Endothelial cell (in vitro differentiated cells): ENCODE measurements at places on chromosomes 11 and 22. TPM values are rescaled to one million over a fixed set of nuclear protein-coding genes. Genes with fewer than 3 reads are reported as not detected.

SMIM38 gene
- not detected for total RNA-seq

PTPRCAP gene
- 12.9 TPM for total RNA-seq

DNA sequence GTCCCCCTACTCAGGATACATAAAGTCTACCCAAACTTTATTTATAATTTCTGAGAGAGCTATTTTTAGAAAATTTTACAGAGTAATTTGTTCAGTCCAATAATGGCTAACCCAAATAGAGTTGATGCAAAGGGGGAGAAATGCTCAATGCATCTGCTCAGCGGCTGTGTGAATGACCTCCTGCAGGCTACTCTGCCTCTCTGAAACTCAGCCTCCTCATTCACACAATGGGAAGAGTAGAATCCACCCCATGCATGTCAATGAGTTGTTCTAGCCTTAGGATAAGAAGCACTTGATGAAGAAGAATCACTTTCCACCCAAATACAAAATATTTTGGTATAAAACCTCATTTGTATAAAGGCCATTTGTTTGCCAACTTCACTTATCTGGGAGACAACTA is 1204.0 kb downstream of the LRRC4C start:
- DNase-seq, result no peak
- no peak overlapping the region for H3K27ac ChIP-seq
- no peaks in the 10 kb centered on the region for H3K4me1 ChIP-seq

- peaks cover 22% of the 10 kb centered on the region for H3K36me3 ChIP-seq
- H3K27ac ChIP-seq, result no peak overlapping the region
- no peak for DNase-seq
Measured at GRCh38 chr22:49784630-49784971, 43.1 kb downstream of the BRD1 start.

GRCh38 chr22:23116506-23117263 is 25.1 kb downstream of the RSPH14 start:
- no peak for DNase-seq
- no peak overlapping the region for H3K27ac ChIP-seq
- peaks cover 20% of the 10 kb centered on the region for H3K4me1 ChIP-seq
- H3K27me3 ChIP-seq, result peaks cover 6% of the 10 kb centered on the region
- no peaks in the 10 kb centered on the region for H3K36me3 ChIP-seq

DNA sequence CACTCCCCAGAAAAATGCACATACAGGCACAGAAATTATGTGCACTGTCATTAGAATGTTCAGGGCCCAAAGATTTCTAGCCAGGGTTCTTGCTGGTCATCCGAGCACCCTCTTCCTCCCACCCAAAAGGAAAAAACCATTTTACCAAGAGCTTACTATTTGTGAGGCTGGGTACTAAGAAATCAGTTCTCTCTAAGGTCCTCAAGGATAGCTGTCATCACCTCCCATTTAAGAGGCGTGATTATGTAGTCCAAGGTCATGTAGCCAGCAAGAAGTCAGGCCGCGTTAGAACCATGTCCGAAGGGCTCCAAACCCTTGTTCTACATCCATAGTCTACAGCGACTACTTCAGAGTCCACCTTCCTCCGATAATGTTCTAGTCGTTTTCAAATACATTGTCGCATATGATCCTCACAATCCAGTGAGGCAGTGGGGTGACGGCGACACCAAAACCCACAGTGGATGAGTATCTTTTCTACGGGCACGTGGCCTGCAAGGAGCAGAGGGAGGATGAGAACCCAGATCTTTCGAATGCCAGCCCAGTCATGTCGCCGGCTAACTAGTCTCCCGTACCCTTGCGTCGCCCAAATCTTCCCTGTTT is 634 bp downstream of the TIMM8B start:
- H3K4me3 ChIP-seq, result peak overlapping the region; percentile 99
- H3K36me3 ChIP-seq, result peaks cover 20% of the 10 kb centered on the region
- H3K4me1 ChIP-seq, result peaks cover 21% of the 10 kb centered on the region

DNA sequence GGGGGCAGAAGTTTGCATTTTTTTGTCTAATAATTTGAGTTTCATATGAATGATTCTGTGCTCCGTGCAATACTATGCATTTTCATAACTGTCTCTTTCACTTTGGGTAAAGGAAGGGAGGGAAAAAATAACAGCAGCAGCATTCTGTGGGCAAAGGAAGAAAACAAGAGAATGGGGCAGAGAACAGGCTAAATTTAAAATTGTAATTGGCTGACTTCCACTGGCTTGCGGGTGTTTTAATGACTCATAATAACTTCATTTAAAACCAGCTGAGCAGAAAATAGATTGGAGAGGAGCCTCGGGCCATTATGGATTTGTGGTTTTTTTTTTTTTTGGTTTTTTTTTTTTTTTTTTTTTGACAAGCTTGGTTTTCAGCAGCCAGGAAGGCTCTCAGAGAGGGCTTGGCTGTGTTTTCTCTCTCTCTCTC is 107.4 kb downstream of the ZBTB16 start:
- no peaks in the 10 kb centered on the region for H3K27me3 ChIP-seq
- H3K4me3 ChIP-seq, result no peak overlapping the region
- no peaks in the 10 kb centered on the region for H3K36me3 ChIP-seq
- no peak for DNase-seq
- H3K4me1 ChIP-seq, result peaks cover 5% of the 10 kb centered on the region
- no peak overlapping the region for H3K27ac ChIP-seq

- H3K36me3 ChIP-seq, result no peaks in the 10 kb centered on the region
- peak within 1 kb of the TSS; percentile 10 for H3K27ac ChIP-seq
- peaks cover 6% of the 10 kb centered on the region for H3K4me1 ChIP-seq
- DNase-seq, result peak; percentile 15
- H3K4me3 ChIP-seq, result peak within 1 kb of the TSS; percentile 82
Measured at GRCh38 chr11:118263695-118264568, at the start of gene MPZL2. Gene MPZL2, minus strand, starts transcription at chr11:118264297. Its CDS starts 144 bp downstream, at chr11:118264153.

GRCh38 chr11:94011478-94011877 is 9.7 kb upstream of the HEPHL1 start:
- H3K27ac ChIP-seq, result no peak overlapping the region
- H3K27me3 ChIP-seq, result peaks cover 3% of the 10 kb centered on the region
- no peak overlapping the region for H3K4me3 ChIP-seq
- no peaks in the 10 kb centered on the region for H3K36me3 ChIP-seq
- no peak for DNase-seq
- H3K4me1 ChIP-seq, result no peaks in the 10 kb centered on the region

- no peak for DNase-seq
- H3K4me3 ChIP-seq, result no peak overlapping the region
- peaks cover 7% of the 10 kb centered on the region for H3K27me3 ChIP-seq
- peaks cover 3% of the 10 kb centered on the region for H3K36me3 ChIP-seq
Measured at GRCh38 chr11:47924184-47924691, 56.1 kb upstream of the PTPRJ start.

DNA sequence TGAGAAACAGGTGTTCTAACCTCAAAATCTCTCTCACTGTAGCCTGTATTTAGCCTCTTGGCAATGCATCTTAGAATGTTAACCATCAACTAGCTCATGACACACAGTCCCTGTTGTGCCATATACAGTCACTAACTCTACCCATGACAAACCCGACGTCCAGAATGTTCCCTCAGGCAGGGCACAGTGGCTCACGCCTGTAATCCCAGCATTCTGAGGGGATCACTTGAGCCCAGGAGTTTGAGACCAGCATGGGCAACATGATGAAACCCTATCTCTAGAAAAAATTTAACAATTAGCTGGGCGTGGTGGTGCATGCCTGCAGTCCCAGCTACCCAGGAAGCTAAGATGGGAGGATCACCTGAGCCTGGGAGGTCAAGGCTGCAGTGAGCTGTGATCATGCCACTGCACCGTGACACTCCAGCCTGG is 18.2 kb upstream of the CCDC34 start:
- no peak overlapping the region for H3K4me3 ChIP-seq
- H3K27me3 ChIP-seq, result no peaks in the 10 kb centered on the region
- no peaks in the 10 kb centered on the region for H3K36me3 ChIP-seq
- DNase-seq, result no peak

GRCh38 chr22:50739279-50739691 is 1.3 kb downstream of the ACR start:
- H3K36me3 ChIP-seq, result peaks cover 11% of the 10 kb centered on the region
- peaks cover 41% of the 10 kb centered on the region for H3K27me3 ChIP-seq
- peaks cover 4% of the 10 kb centered on the region for H3K4me1 ChIP-seq
- peak; percentile 18 for DNase-seq

DNA sequence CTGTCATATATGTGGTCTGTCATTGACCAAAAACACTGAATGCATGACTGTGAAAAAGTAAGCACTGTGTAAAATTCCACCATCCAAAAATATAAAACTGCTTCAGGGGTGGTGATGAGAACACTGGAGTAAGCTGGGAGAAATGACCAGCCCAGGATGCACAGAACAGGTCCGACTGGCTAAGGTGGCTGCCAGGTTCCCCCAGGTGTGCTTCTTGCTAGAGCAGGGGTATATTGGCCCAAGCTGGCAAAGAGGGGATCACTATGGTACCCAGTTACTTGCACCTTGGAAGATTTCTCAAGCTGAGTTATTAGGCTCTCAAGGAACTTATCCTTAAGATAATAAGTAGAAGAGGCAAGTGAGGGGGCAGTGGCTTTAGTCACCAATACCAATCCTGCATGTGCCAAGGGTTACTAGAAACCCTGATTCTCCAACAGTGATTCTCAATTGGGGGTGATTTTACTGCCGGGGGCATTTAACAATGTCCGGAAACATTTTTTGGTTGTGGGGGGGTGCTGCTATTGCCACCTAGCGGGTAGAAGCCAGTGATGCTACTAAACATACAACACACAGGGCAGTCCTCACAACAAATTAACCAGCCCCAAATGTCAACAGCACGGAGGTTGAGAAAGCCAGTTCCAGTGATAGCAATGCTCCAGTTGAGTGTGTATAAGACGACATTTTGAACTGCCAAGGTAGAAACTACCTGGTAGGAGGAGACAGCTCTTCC is 15.7 kb downstream of the SNU13 start:
- H3K36me3 ChIP-seq, result peaks cover 15% of the 10 kb centered on the region
- H3K4me3 ChIP-seq, result no peak overlapping the region
- peaks cover 3% of the 10 kb centered on the region for H3K27me3 ChIP-seq
- no peak overlapping the region for H3K27ac ChIP-seq

DNA sequence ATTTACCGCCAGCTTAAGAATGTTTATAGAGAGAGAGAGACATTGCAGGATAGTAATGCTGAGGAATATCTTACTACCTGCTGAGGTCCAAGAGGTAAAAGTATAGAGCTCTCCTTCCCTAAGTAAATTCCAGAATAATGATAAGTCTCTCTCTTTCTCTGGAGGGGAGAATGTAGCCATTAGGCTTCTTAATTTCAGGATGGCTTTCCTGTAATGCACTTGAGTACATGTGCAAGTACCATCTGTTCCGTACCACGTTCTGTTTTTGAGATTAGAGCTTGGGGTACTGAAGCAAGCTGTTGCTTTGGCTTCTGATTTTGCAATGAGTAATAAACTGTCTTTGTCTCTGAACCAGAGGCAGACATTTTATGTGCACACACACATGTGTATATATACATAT is 1314.0 kb downstream of the JRKL start:
- H3K27ac ChIP-seq, result no peak overlapping the region
- H3K27me3 ChIP-seq, result no peaks in the 10 kb centered on the region
- peaks cover 4% of the 10 kb centered on the region for H3K4me1 ChIP-seq
- H3K4me3 ChIP-seq, result no peak overlapping the region
- H3K36me3 ChIP-seq, result no peaks in the 10 kb centered on the region

- DNase-seq, result no peak
- no peaks in the 10 kb centered on the region for H3K27me3 ChIP-seq
- H3K4me3 ChIP-seq, result no peak overlapping the region
- H3K4me1 ChIP-seq, result no peaks in the 10 kb centered on the region
Measured at GRCh38 chr11:112972399-112973145, 11.4 kb downstream of the NCAM1 start.

DNA sequence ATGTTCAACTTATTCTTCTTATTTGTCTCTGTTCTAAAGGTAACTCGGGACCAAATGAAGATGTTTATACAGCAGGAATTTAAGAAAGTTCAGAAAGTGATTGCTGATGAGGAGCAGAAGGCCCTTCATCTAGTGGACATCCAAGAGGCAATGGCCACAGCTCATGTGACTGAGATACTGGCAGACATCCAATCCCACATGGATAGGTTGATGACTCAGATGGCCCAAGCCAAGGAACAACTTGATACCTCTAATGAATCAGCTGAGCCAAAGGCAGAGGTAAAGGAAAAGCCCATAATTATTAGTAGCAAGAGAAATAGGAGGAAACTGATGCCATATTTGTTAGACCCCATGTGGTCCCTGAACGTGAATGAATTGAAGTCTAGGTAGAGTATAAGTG is 63.3 kb downstream of the TRIM44 start:
- no peak overlapping the region for H3K27ac ChIP-seq
- no peak for DNase-seq
- H3K36me3 ChIP-seq, result peaks cover 19% of the 10 kb centered on the region
- H3K27me3 ChIP-seq, result no peaks in the 10 kb centered on the region

DNA sequence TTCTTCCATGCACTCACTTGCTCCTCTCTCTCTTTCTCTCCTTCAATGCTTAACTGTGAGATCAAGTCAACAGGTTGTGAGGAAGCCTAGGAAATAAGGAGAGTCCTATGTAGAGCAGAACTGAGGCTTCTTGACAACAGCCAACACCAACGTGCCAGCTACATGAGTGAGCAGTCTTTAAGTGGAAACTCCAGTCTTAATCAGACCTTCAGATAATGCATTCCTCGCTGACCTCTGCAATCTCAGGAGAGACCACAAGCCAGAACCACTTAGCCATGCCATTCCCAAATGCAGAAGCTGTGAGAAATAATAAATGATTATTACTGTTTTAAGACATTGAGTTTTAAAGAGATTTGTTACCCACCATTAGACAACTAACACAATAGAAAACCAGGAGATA is 6.1 kb upstream of the TEAD1 start:
- H3K27ac ChIP-seq, result no peak overlapping the region
- H3K36me3 ChIP-seq, result peaks cover 4% of the 10 kb centered on the region
- DNase-seq, result no peak
- no peaks in the 10 kb centered on the region for H3K4me1 ChIP-seq

- H3K27me3 ChIP-seq, result no peaks in the 10 kb centered on the region
- no peak overlapping the region for H3K27ac ChIP-seq
- peak overlapping the region; percentile 5 for H3K4me3 ChIP-seq
- peaks cover 7% of the 10 kb centered on the region for H3K4me1 ChIP-seq
Measured at GRCh38 chr11:34978236-34979191, 62.1 kb downstream of the PDHX start.

- H3K36me3 ChIP-seq, result peaks cover 9% of the 10 kb centered on the region
- no peak overlapping the region for H3K27ac ChIP-seq
- peak overlapping the region; percentile 21 for H3K4me3 ChIP-seq
- peaks cover 5% of the 10 kb centered on the region for H3K4me1 ChIP-seq
Measured at GRCh38 chr11:65021509-65021908, 5.7 kb upstream of the SNX15 start.

- no peaks in the 10 kb centered on the region for H3K36me3 ChIP-seq
- H3K4me1 ChIP-seq, result peaks cover 20% of the 10 kb centered on the region
- no peak overlapping the region for H3K4me3 ChIP-seq
- no peak overlapping the region for H3K27ac ChIP-seq
Measured at GRCh38 chr22:42256220-42256619, 14.2 kb downstream of the TCF20 start.

DNA sequence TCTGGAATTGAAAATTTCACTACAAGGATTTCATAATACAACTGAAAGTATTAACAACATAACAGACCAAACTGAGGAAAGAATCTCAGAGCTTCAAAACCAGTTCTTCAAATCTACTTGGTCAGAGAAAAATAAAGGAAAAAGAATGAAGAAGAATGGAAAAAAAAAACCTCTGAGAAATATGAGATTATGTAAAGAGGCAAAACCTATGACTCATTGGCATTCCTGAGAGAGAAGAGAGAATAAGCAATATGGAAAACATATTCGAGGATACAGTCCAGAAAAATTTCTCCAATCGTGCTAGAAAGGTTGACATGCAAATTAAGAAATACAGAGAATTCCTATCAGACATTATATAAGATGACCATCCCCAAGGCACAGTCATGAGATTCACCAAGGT is 23.4 kb upstream of the GPR83 start:
- H3K27ac ChIP-seq, result no peak overlapping the region
- no peaks in the 10 kb centered on the region for H3K27me3 ChIP-seq
- H3K4me3 ChIP-seq, result no peak overlapping the region
- DNase-seq, result no peak
- no peaks in the 10 kb centered on the region for H3K4me1 ChIP-seq

- peaks cover 21% of the 10 kb centered on the region for H3K4me1 ChIP-seq
- DNase-seq, result no peak
- H3K36me3 ChIP-seq, result no peaks in the 10 kb centered on the region
- no peak overlapping the region for H3K27ac ChIP-seq
Measured at GRCh38 chr11:61541598-61541997, 33.0 kb downstream of the LRRC10B start.
